ENCODE measurements at places on chromosomes 13 and 19. TPM values are rescaled to one million over a fixed set of nuclear protein-coding genes. Genes with fewer than 3 reads are reported as not detected.

GRCh38 chr13:50320271-50320862, 305.1 kb downstream of the KCNRG start:
- DNase-seq: no peak
- no peaks in the 10 kb centered on the region for H3K27me3 ChIP-seq
- peaks cover 3% of the 10 kb centered on the region for H3K36me3 ChIP-seq
- no peak overlapping the region for H3K4me3 ChIP-seq
- H3K27ac ChIP-seq: no peak overlapping the region

GRCh38 chr19:54233941-54234340, 8.6 kb downstream of the LILRA6 start:
- peaks cover 4% of the 10 kb centered on the region for H3K4me1 ChIP-seq
- peaks cover 48% of the 10 kb centered on the region for H3K27me3 ChIP-seq
- H3K36me3 ChIP-seq: no peaks in the 10 kb centered on the region
- H3K4me3 ChIP-seq: no peak overlapping the region
- no peak for DNase-seq
- H3K27ac ChIP-seq: no peak overlapping the region

DNA sequence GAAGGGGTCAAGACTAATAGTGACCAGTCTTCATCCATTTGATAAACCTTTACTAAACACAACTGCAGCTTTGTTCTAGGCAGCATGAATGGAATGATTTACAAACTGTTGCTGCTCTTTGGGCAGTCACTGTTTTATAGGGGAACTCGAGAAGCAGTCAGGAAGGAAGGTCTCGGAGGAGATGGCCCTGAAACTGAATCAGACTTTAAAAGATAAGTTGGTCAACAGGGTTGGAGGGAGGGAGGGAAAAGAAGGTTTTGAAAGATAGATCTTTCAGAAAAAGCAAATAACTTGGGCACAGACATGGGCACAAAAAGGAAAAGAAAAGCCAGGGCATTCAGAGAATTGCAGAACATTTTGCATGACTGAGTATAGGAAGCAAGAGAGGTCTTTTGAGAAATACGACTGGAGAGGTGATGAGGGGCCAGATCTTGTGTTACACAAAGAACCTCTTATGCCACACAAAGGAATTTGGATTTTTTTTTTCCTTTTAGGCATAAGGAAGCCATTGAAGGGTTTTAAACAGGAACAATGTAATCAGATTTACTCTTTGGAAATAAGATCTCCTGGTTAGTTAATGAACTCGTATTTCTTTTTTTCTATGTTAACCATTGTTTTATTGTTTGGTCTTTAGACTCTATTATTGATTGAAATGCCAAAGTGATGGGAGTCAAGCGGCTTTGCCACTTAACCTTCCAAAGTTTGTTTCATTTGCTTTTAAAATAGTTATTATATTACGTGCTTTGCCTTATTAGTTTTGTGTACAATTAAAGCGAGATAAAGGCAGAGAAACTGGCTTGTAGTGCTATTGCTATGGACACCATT, 37.5 kb upstream of the SACS start:
- no peak for DNase-seq
- H3K36me3 ChIP-seq: no peaks in the 10 kb centered on the region
- H3K4me3 ChIP-seq: peak overlapping the region; percentile 77

DNA sequence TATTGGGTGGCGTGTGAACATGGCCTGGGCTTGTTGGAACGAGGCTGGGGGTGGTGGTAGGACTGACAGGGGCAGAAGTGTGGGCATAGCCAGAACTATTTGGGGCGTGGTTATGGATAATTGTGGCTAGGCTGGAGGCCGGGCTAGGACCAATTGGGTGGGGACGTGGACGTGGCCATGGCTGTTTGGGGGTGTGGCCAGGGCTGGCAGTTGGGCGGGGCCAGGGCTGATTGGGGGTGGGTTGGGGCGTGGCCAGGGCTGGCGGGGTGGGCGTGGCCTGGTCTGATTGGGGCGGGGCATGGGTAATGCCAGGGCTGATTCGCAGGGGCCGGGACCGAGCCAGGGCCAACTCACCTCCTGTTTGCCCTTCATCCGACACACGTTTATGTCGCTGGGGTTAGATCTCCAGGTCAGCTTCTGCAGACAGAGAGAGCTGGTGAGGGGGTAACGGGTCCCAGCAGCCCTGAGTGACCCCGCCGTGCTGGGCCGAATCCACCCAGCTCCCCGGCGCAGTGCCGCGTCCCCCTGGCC, 2.8 kb downstream of the SEMA6B start:
- DNase-seq: peak; percentile 43
- no peaks in the 10 kb centered on the region for H3K27me3 ChIP-seq
- no peak overlapping the region for H3K4me3 ChIP-seq
- peaks cover 4% of the 10 kb centered on the region for H3K4me1 ChIP-seq
- H3K27ac ChIP-seq: no peak overlapping the region
- H3K36me3 ChIP-seq: peaks cover 12% of the 10 kb centered on the region

DNA sequence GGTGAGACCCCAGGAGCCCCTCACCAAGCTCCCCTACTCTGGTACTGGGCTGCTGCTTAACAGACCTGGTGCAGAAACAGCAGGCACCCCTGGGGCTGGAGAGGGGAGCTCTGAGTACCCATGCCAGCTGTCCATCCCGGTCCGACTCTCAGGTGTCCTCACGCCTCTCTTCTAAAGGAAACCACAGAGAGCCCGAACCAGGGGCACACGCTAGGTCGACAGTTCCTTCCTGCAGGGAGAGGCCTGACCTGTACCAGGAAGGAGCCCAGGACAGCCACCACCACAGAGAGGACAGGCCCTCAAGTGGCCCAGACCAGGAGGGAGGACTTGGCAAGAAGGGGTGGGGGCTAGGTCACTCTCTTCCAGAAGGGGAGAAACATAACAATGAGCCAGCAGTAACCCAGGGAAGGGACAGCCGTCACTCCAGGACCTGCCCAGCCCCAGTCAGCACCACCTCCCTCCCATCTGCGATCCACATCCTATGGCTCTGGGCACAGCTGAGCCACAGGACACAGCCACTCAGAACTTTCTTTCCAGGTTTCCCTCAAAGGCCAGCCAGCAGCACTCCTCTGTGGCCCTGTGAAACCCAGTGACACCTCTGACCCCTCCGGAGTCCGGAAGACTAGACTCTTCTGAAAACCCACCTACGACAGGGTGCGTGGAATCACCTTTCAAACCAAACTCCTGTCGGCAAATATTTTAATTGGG, 13.0 kb upstream of the SLC35E1 start:
- no peak overlapping the region for H3K4me3 ChIP-seq
- DNase-seq: no peak
- H3K27me3 ChIP-seq: no peaks in the 10 kb centered on the region
- H3K27ac ChIP-seq: peak overlapping the region; percentile 78
- H3K36me3 ChIP-seq: no peaks in the 10 kb centered on the region
- peaks cover 50% of the 10 kb centered on the region for H3K4me1 ChIP-seq

- peaks cover 17% of the 10 kb centered on the region for H3K27me3 ChIP-seq
- no peaks in the 10 kb centered on the region for H3K36me3 ChIP-seq
- no peaks in the 10 kb centered on the region for H3K4me1 ChIP-seq
- no peak overlapping the region for H3K4me3 ChIP-seq
Observed at GRCh38 chr13:110978390-110978789, 63.5 kb upstream of the ANKRD10 start.

USHBP1 gene
- total RNA-seq: 0.57 TPM

GRCh38 chr13:42525035-42525504, 48.9 kb upstream of the TNFSF11 start:
- no peaks in the 10 kb centered on the region for H3K27me3 ChIP-seq
- H3K4me3 ChIP-seq: no peak overlapping the region
- peaks cover 11% of the 10 kb centered on the region for H3K4me1 ChIP-seq
- no peaks in the 10 kb centered on the region for H3K36me3 ChIP-seq

DNA sequence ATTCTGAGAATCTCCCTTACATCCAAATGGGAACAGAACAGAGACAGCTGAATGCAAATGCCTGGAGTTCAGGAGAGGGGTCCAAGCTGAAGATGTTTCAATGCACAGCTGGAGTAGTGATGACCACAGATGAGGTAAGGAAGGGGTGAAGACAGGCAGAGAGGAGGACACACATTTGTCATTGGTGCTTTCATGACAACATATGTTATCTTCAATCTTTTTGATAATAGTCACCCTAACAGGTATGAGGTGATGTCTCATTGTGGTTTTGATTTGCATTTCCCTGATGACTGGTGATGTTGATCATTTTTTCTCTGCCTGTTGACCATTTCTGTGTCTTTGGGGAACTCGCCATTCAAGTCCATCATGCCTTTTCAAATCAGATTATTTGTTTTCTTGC, 19.2 kb downstream of the SIGLEC7 start:
- H3K27me3 ChIP-seq: peaks cover 24% of the 10 kb centered on the region
- no peak overlapping the region for H3K27ac ChIP-seq
- peaks cover 4% of the 10 kb centered on the region for H3K4me1 ChIP-seq
- H3K4me3 ChIP-seq: no peak overlapping the region

GPC5 gene
- 0.84 TPM for total RNA-seq

MYO1F gene
- 0.33 TPM for total RNA-seq

DNA sequence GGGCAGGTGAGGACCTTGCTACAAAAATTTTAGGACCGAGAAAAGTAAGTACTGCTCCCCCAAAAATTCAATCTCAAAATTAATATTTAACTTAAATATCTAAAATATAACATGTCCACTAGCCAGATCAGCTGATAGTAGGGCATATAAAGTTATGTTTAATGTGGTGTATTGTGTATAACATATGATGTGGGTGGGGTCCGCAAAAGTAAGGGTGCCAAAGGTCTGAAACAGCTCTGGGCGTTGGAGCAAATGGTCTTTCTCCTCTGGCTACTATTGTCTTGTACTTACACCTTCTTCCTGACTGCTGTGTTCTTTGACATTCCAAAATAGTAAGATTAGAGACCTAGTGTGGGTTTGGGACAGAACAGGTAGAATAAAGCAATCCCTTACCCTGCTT, 41.2 kb downstream of the HTR2A start:
- H3K4me1 ChIP-seq: no peaks in the 10 kb centered on the region
- no peak overlapping the region for H3K4me3 ChIP-seq
- no peaks in the 10 kb centered on the region for H3K27me3 ChIP-seq
- DNase-seq: no peak
- H3K27ac ChIP-seq: no peak overlapping the region
- H3K36me3 ChIP-seq: no peaks in the 10 kb centered on the region

HNRNPA1L2 gene
- 14.3 TPM for total RNA-seq

TEAD2 gene
- 164 TPM for total RNA-seq

GRCh38 chr19:48806518-48806817, 4.4 kb downstream of the BCAT2 start:
- H3K4me1 ChIP-seq: peaks cover 46% of the 10 kb centered on the region
- no peaks in the 10 kb centered on the region for H3K36me3 ChIP-seq
- H3K27me3 ChIP-seq: no peaks in the 10 kb centered on the region
- no peak overlapping the region for H3K27ac ChIP-seq
- H3K4me3 ChIP-seq: peak overlapping the region; percentile 89

GRCh38 chr19:36245210-36246005, 30.5 kb downstream of the ZNF146 start:
- peak; percentile 26 for DNase-seq
- H3K27ac ChIP-seq: no peak overlapping the region
- H3K36me3 ChIP-seq: peaks cover 6% of the 10 kb centered on the region
- H3K4me1 ChIP-seq: peaks cover 11% of the 10 kb centered on the region
- peaks cover 24% of the 10 kb centered on the region for H3K27me3 ChIP-seq
